ENCODE measurements at places on chromosomes 5 and 9. TPM values are rescaled to one million over a fixed set of nuclear protein-coding genes. Genes with fewer than 3 reads are reported as not detected.

GRCh38 chr9:124849801-124850200, 3.5 kb upstream of the WDR38 start:
- DNase-seq: peak; percentile 90

ABCA2 gene
- 19.4 TPM for total RNA-seq

ZNG1E gene
- total RNA-seq: 34.7 TPM

DNA sequence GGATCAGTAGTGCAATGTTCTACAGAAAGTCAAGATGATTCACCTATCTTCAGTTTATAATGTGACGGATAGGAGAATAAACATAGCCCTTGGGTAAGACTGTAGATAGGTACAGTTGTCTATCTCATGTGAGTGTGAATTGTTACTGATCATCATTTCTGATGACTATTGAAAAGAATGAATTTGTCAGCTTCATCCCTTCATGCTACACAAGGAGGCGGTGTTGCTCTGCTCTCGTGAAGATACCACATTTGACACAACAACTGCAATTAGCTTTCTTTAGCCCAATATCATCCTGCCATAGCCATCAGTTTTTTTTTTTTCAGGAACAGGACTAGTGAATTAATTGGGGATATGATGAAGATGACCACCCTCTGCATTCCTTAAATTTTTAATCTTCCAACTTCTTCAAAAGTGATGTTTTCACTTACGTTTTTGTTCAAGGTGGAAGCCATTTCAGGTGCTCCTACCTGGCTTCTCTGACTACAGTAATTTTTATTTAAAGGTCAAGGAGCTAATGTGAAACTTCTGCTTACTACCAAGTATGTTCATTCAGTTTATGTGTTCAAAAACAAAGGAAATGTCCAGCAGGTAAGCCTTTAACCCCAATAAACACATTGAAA, 152.9 kb upstream of the MOCS2 start:
- DNase-seq: peak; percentile 48

DNA sequence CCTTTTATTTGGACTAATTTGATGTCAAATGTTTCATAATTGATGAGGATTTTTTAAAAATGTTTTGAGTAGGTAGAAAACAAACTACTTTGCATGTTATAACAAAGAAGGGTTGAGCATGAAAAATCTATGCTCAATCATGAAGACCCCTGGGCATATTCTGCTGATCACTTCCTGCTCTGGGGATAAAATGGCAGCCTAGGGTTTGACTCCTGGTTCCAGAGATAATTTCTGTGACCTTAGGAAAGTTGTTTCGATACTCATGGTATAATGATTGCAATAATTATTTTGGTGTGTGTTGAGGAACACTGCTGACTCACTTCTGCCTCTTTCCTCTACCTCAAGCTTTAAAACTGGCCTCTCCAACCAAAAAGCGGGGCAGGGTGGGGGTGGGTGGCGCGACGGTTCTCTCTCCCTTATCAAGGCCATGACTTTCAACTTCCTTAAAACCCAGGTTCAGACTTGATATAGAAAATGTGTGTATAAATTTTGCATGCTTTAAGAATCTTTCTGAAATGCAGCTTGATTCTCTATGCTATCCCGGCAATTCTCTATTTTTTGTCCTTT, 6.0 kb upstream of the PIP5K1B start:
- DNase-seq: no peak

BNC2 gene
- 51.3 TPM for total RNA-seq

- DNase-seq: no peak
Observed at GRCh38 chr5:81609810-81610375, 141.0 kb downstream of the SSBP2 start.

DNA sequence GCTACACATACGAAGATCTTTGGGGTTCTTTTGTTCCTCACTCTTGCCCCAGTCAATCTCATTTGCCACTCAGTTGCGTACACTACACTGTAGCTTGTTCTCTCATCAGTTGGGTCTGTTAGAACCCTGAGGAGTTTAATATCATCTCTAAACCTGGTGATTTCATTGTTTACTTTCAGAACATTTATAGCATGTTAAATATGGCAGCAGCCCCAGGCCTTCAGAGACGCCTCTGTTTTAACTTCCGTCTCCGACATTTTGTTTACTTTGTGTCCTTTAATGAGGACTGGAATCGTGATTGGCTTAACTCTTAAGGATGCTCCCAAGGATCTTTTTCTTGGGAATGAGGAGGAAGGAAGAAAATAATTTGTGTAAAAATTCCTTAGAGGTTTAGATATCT, 510.1 kb downstream of the NR2F1-AS1 start:
- no peak for DNase-seq

IFNK gene
- total RNA-seq: not detected

DNA sequence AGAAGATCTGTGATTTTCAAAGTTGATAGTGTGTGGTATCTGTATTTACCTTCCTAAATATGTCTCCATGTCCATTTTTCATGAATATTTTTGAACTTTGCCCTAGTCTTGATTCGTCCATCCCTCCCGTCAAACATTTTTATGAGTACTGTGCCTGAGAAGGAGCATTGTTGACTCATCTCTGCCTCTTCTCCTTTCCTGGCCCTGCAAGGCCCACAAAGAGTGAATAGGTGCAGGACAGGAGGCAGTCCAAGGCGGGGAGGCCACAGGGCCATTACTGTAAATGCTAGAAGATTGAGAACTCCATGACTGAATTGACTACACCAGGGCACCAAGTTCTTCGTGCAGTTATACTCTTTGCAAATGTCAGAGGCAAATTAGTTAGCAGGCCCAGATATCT, 200.9 kb downstream of the ZSWIM6 start:
- DNase-seq: no peak

DDX4 gene
- not detected for total RNA-seq

DNA sequence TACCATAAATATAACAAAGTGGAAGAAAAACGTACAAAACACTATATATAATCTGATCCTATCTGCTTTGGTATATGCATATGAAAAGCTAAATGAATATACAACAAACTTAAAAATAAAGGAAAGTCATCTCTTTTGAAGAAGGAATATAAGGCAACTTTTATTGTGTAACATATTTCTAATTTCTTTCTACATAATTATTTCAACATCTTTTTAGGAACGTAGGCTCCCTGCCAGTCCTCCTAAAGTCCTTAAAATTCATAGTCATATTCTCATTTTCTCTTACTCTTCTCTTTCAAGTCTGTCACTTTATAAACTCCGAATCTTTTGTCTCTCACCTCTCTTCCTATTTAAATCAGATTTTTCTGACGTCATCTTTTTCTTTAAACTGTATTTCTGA, 9.6 kb downstream of the DEPDC1B start:
- DNase-seq: no peak

DNA sequence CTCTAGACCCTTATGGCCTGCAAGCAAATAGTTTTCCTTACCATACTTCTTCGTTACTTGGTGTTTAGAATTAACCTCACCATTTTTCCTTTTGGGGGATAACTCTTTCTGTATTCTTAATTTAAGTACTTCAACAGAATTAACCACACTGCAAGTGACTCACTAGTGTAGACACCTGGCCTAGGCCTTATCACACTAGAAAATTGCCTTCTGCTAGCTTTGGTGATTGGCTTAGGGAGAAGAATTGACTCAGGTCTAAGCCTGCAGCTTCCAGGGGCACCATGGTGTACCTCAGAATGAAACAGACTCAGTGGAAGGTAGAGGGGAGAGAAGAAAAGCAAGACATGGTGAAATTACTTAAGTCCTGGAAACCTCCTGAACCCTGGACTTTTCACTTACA, 112.8 kb upstream of the HMHB1 start:
- no peak for DNase-seq

DNA sequence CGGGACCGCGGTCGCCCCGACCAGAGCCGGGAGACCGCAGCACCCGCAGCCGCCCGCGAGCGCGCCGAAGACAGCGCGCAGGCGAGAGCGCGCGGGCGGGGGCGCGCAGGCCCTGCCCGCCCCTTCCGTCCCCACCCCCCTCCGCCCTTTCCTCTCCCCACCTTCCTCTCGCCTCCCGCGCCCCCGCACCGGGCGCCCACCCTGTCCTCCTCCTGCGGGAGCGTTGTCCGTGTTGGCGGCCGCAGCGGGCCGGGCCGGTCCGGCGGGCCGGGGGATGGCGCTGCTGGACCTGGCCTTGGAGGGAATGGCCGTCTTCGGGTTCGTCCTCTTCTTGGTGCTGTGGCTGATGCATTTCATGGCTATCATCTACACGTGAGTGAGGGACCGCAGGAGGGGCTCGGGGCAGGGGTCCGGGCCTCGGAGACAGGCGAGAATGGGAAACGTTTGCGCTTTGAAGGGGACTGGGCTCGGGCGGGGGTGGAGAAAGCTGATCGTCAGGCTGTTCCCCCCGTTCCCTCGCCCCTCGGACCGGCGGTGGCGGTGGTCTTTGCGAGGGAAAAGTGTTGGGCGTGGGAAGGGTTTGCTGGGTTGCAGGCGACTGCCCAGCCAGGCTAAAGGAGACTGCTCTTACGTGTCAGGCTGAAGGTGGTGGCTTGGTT, 457 bp downstream of the UGCG start:
- DNase-seq: peak; percentile 93

TAF11L3 gene
- total RNA-seq: not detected

Data from osteoblast (primary cell).